ENCODE measurements at places on chromosomes 6 and 20.

GRCh38 chr20:7637184-7637583 lies 303.1 kb downstream of the HAO1 start:
- DNase-seq, result no peak

DNA sequence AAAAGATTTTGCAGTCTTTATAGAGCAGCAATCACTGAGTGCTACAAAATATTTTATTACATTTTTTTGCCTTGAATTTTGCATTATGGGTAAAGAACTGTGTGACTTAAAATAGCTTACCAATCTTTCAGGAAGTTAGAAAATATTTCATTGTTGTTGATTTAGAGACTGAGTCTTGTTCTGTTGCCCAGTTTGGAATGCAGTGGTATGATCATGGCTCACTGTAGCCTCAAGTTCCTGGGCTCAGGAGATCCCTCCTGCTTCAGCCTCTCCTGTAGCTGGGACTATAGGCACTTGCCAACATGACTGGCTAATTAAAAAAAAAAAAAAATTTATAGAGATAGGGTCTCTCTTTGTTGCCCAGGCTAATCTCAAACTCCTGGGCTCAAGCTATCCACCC lies 100.8 kb downstream of the ADGRB3 start:
- no peak for DNase-seq

DNA sequence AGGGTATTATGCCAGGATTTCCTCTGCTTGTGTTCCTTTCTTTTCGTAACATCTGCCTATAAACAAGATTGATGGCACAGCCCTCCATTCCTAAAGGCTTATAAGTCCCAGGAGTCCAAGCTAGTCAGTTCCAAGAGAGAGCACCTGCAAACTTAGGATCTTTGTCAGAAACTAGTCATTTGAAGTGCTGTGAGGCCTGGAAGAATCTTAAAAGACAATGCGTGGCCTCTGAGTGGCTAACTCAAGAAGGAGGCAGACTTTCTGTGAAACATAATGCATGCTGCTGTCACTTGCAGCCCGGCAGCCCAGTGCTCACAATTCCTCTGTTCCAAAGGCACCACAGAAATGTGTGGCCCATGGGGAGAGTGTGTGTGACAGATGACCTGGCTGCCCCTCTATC lies 135.0 kb upstream of the SUPT3H start:
- no peak for DNase-seq

GRCh38 chr20:51860111-51860882 lies 58.0 kb upstream of the SALL4 start:
- DNase-seq, result no peak

DNA sequence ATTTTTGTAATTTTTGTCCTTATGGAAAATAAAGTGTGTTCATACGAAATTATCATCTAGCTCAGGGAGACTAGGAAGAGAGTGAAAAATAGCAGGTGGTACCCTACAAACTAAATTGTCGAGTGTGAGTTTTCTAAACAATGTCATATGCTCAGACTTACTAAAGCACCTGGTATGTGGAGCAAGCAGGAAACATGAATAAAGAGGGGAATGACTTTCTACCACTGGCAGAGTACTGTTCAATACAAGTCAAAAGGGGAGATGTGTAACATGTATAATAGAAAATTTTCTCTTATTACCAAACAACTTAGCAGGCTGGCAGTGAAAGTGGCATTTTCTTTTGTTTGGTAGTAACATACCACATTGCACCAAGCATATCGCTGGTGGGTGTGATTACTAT lies 36.1 kb downstream of the CTNNBL1 start:
- no peak for DNase-seq
